Dorsolateral prefrontal cortex (tissue), 122 donors: ENCODE measurements at places on chromosomes 2 and 18. TPM values are rescaled to one million over a fixed set of nuclear protein-coding genes. Genes with fewer than 3 reads are reported as not detected.

The ACYP2 gene
- 73.8 TPM for total RNA-seq

The SULT6B1 gene
- total RNA-seq = not detected

The PPP4R3B gene
- 60.1 TPM for total RNA-seq

The MYO1B gene
- total RNA-seq = 29.2 TPM

The C1GALT1C1L gene
- total RNA-seq = 0.50 TPM

The CXCR1 gene
- not detected for total RNA-seq

The DPYSL5 gene
- total RNA-seq = 40.7 TPM

The STRN gene
- total RNA-seq = 44.7 TPM

The MOCOS gene
- 0.96 TPM for total RNA-seq

The GREB1L gene
- total RNA-seq = 8.2 TPM

The CYBRD1 gene
- total RNA-seq = 32.1 TPM

The CPLX4 gene
- not detected for total RNA-seq

The TMEM37 gene
- total RNA-seq = 0.32 TPM

The PARD3B gene
- 11.4 TPM for total RNA-seq
